T-helper 2 cell treated with Interferon-gamma antibody and Interleukin-4, amounts not matched to agents 5 μg/mL and 100 μg/mL, for 36 hours (primary cell): ENCODE measurements at places on chromosomes 6 and 20.

- DNase-seq, result no peak
- H3K36me3 ChIP-seq, result peaks cover 15% of the 10 kb centered on the region
- peak overlapping the region; percentile 74 for H3K27ac ChIP-seq
- peaks cover 34% of the 10 kb centered on the region for H3K4me1 ChIP-seq
- no peaks in the 10 kb centered on the region for H3K27me3 ChIP-seq
These were observed 35.8 kb upstream of the FAM83D start for GRCh38 chr20:38890497-38890818.

DNA sequence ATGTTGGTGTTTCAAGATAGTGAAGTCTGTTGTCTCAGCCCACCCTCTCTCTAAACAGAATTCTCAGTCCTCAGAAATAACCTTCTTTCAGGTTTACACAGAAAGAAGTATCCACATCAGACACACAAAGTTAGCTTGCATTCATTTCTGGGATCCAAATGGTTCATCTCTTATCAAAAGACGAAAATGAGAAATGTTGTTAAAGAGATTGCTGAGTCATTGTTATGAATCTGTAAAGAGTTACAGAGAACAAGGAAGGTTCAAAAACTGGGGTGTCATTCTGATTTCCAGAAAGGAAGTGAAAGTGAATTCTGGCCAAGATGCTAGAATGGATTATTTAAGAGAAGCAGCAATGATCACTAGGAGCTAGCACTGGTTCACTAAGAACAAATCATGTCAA, 90.5 kb upstream of the ATXN1 start:
- DNase-seq, result no peak
- no peak overlapping the region for H3K27ac ChIP-seq
- peaks cover 3% of the 10 kb centered on the region for H3K36me3 ChIP-seq
- peaks cover 44% of the 10 kb centered on the region for H3K4me1 ChIP-seq

- no peak overlapping the region for H3K27ac ChIP-seq
- no peaks in the 10 kb centered on the region for H3K27me3 ChIP-seq
- H3K36me3 ChIP-seq, result no peaks in the 10 kb centered on the region
These were observed 35.3 kb downstream of the GRM4 start for GRCh38 chr6:34110610-34111009.

DNA sequence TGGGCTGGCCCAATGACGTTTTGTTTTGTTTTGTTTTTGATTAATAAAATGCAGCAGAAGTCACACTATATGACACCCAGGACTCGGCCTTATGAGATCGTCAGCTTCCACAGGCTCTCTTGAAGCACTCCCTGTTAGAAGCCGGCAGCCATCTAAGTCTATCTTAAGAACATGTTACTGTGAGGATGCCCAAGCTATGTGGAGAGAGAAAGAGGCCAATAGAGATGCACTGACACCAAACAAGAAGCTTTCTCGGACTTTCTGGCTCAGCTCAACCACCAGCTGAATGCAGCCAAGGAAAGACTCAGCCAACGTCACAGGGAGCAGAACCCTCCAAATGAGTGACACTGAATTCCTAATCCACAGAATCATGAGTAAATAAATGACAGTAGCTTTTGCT, 14.0 kb downstream of the SGK1 start:
- H3K36me3 ChIP-seq, result no peaks in the 10 kb centered on the region
- H3K27ac ChIP-seq, result no peak overlapping the region
- H3K27me3 ChIP-seq, result peaks cover 3% of the 10 kb centered on the region
- no peak for DNase-seq

- peaks cover 20% of the 10 kb centered on the region for H3K4me1 ChIP-seq
- DNase-seq, result no peak
- peaks cover 12% of the 10 kb centered on the region for H3K36me3 ChIP-seq
- no peaks in the 10 kb centered on the region for H3K27me3 ChIP-seq
These were observed 61.9 kb downstream of the CBFA2T2 start for GRCh38 chr20:33551778-33552177.

GRCh38 chr20:47859278-47859677, 74.0 kb upstream of the SULF2 start:
- H3K27me3 ChIP-seq, result peaks cover 6% of the 10 kb centered on the region
- H3K4me1 ChIP-seq, result no peaks in the 10 kb centered on the region
- DNase-seq, result no peak
- H3K27ac ChIP-seq, result no peak overlapping the region

GRCh38 chr6:98593676-98594075, 240.7 kb upstream of the POU3F2 start:
- H3K36me3 ChIP-seq, result no peaks in the 10 kb centered on the region
- H3K27ac ChIP-seq, result no peak overlapping the region
- DNase-seq, result no peak
- no peaks in the 10 kb centered on the region for H3K27me3 ChIP-seq
- no peak overlapping the region for H3K4me3 ChIP-seq
- H3K4me1 ChIP-seq, result no peaks in the 10 kb centered on the region

GRCh38 chr20:19668418-19668817, 89.6 kb upstream of the RIN2 start:
- H3K27me3 ChIP-seq, result peaks cover 2% of the 10 kb centered on the region
- no peak for DNase-seq
- H3K27ac ChIP-seq, result no peak overlapping the region
- no peak overlapping the region for H3K4me3 ChIP-seq

DNA sequence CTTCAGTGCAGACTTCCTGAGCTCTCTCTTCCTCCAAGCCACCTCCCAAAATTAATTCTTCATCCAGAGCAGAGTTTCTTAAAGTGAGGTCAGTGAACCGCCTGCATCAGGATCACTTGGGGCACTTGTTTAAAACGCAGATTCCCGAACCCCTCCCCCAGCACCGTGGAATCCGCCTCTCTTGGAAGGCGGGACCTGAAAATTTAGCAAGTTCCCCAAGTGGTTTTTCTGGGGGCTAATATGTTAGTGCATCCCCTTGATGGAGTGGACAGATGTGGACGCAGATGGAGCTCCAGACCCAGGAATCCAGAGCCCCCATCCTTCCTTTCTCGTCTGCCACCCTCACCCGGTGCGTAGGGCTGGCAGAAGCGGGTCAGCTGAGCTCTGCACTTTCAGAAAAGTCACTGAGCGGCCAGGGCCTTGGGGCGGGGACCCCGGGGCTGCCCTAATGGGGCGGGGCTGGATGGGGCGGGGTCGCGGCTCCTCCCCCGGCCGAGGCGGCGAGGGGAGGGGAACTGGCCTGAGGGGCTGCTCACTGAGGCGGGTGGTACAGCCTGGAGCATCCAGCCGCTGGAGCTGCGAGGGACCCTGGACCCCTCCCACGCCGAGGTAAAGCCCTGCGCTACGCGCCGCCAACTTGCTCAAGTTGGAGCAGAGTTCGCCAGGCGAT, at the start of the genes DEFB124 and REM1:
Gene DEFB124, minus strand, starts transcription at position 370 of the 670 bp plus-strand sequence. CDS start 2,114 bp downstream, outside the sequence.
Gene REM1, plus strand, starts transcription at position 531 of the 670 bp plus-strand sequence. CDS start 1,158 bp downstream, outside the sequence.
- H3K27ac ChIP-seq, result no peak within 1 kb of the TSS
- no peak within 1 kb of the TSS for H3K4me3 ChIP-seq
- no peaks in the 10 kb centered on the region for H3K4me1 ChIP-seq
- no peaks in the 10 kb centered on the region for H3K36me3 ChIP-seq
- DNase-seq, result no peak

- peaks cover 11% of the 10 kb centered on the region for H3K36me3 ChIP-seq
- H3K4me3 ChIP-seq, result no peak overlapping the region
- H3K27me3 ChIP-seq, result peaks cover 47% of the 10 kb centered on the region
- peaks cover 21% of the 10 kb centered on the region for H3K4me1 ChIP-seq
These were observed 2.6 kb upstream of the ABT1 start for GRCh38 chr6:26594131-26594498.

GRCh38 chr6:37473364-37474095, 26.2 kb downstream of the CCDC167 start:
- peaks cover 73% of the 10 kb centered on the region for H3K36me3 ChIP-seq
- no peak overlapping the region for H3K27ac ChIP-seq
- no peaks in the 10 kb centered on the region for H3K4me1 ChIP-seq
- H3K4me3 ChIP-seq, result no peak overlapping the region

- no peak for DNase-seq
- H3K4me1 ChIP-seq, result no peaks in the 10 kb centered on the region
- H3K27ac ChIP-seq, result no peak overlapping the region
These were observed 118.8 kb downstream of the PSMB1 start for GRCh38 chr6:170434117-170434820.

DNA sequence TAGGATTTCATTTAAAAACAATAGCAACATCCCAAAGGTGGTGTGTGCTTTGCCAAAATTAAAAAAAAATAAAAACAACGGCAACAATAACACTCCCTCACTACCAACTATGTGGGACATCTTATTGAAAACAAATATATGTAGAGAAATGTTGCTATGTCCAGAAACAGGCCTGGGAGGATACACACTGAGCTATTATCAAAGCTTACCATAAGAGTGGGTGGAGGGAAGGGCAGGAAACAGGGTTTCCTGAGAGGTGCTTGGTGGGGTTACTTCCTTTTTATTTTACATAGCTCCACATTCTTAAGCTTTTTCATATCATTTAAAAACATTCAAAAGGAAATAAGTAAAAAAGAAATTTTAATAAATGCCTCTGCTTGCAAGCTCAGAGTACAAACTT, 150.0 kb upstream of the RIPOR2 start:
- H3K4me1 ChIP-seq, result peaks cover 26% of the 10 kb centered on the region
- no peaks in the 10 kb centered on the region for H3K27me3 ChIP-seq
- no peak for DNase-seq

- no peak for DNase-seq
- H3K27ac ChIP-seq, result no peak overlapping the region
- no peaks in the 10 kb centered on the region for H3K36me3 ChIP-seq
- H3K27me3 ChIP-seq, result no peaks in the 10 kb centered on the region
- no peaks in the 10 kb centered on the region for H3K4me1 ChIP-seq
- H3K4me3 ChIP-seq, result no peak overlapping the region
These were observed 408.4 kb downstream of the PKHD1 start for GRCh38 chr6:51678905-51679620.
